Activated CD4-positive, alpha-beta T cell treated with anti-CD3 and anti-CD28 coated beads for 1 hour (primary cell): ENCODE measurements at places on chromosomes 12 and 14.

DNA sequence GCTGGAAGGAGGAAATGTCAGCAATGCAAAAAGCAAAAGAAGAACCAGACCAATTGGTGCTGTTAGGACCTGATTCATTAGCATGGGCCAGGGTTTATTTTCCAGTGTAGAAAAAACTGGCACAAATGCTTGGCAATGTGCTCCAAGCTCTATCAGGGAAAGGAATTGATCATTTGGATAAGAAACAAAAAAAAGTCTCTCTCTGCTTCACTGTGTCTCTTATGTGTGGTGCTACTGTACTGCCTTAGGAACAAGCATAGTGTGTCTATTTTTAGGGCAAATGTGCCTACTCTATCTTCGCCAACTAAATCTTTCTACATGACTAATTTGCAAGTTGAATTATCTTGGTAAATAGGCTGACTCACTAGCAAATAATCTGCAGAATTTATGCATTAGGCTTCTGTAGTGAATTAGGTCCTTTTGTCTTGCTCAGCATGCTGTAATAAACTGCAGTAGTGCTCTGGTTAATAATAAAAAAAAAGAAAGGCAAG is 236.7 kb downstream of the MDGA2 start:
- DNase-seq, result no peak

DNA sequence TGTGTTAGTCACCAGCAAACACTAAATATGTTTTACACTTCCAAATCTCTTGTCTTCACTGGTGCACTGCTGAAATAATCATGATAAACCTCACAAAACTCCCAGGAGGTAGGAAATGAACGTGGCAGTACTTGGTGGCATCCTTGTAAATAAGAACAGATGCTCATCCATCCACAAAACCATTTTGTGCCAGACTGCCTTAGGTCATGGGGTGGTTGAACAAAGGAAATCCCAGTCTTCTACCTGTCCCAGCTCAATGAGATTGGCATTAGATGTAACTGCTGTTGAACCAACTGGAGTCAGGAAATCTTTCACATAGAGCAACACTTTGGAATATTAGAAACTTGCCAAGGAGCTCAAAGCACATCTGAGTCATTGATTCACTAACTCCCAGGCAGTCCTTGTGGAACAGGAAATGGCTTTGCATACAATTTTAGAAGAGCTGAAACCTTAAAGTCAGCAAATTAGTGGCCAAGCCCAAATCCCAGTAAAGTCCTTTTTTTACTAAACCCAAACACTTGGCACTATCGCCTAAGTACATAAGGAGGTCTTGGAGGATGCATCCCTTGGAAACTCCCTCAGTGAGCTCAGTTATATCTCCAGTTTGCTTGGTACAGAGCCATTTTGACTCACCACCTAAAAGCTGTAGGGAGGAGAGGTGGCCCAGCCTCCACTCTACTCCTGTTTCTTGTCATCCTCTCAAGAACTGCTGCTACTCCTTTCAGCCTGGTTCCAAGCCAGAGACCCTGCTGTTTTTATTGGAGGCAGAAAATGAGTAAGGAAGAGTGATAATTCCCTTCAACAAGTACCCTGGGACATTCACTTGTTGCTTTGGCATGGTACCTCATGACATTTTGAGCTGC is 208.0 kb downstream of the NOVA1 start:
- no peak for DNase-seq

- DNase-seq, result no peak
Measured at GRCh38 chr14:96064866-96065265, 25.7 kb downstream of the C14orf132 start.

- DNase-seq, result no peak
Measured at GRCh38 chr14:68771631-68772030, 21.2 kb downstream of the ZFP36L1 start.

DNA sequence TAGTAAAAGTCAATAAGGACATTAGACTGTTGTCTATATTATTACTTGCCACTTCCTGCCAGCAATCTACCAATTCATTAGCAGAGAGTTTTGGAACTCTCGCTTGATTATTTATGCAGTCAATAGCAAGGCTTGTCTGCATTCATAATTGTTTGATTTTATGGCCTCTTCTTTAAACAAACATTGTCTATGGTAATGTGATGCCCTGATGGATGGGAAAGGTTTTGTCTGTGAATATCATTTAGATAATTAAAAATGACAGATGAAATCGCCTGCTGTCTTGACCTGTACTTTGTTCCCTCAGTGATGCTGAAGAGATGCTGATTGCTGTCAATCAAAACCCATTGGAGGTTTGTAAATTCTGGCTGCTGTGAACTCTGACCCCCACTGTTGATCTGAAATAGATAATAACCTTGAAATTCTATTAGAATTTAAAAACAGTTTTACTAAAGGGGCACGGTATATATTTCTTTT is 455.3 kb downstream of the NPAS3 start:
- no peak for DNase-seq

- DNase-seq, result no peak
Measured at GRCh38 chr14:72247896-72248465, 315.8 kb downstream of the RGS6 start.

DNA sequence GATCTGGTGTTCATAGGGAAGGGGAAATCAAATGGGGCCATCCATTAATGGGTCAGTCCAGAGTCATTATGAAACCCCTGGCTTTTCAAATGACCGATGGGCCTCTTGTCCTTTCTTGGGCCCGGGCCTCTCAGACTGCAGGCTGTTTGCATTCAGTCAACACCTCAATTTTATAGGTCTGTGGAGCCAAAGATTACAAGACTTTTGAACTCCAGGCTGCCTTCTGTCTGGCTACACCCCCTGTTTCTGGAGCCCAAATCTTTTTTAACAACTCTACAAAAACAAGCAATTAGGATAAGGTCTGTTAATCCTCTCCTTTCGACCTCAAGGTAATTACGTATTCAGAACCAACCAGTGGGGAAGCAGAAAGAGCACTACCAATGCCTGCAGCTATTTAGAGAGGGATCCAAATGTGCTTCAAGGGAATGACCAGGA is 35.6 kb downstream of the DUSP6 start:
- DNase-seq, result no peak

GRCh38 chr12:91349476-91349875 is 166.9 kb upstream of the DCN start:
- DNase-seq, result no peak
